ENCODE measurements at places on chromosomes 4 and X.

GRCh38 chr4:3042226-3042625 is 32.1 kb downstream of the HTT-AS start:
- DNase-seq: no peak

DNA sequence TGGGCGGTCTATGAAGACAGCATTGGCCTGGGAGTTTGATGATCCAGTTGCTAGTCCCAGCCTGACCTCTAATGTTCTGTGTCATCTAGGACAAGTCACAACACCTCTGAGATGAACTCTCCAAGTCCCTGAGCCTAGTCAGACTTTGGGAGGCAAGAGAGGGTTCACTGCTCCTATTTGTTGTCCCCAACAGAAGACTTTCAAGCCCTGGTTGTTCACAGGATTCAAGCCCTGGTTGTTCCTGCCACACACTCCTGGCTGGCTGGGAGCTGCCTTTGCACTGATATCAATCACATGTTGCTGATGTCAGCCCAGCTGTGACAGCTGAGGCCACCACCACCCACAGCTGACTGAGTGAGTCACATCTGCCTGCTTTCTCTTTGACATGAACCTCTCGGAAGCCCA is 253.2 kb upstream of the RASGEF1B start:
- peak; percentile 78 for DNase-seq

- DNase-seq: no peak
Observed at GRCh38 chr4:16168144-16168543, 58.1 kb downstream of the TAPT1 start.

GRCh38 chrX:17588303-17588702 is 149.0 kb upstream of the SCML1 start:
- no peak for DNase-seq

- DNase-seq: no peak
Observed at GRCh38 chr4:173807347-173807746, 277.3 kb upstream of the HAND2 start.

GRCh38 chrX:108442901-108443464 is 3.3 kb downstream of the COL4A5 start:
- DNase-seq: no peak

GRCh38 chr4:7910952-7911578 is 28.6 kb downstream of the AFAP1 start:
- DNase-seq: no peak

- DNase-seq: no peak
Observed at GRCh38 chrX:22134681-22135080, 102.6 kb downstream of the PHEX start.

GRCh38 chr4:42906891-42907759 is 14.6 kb downstream of the GRXCR1 start:
- no peak for DNase-seq

Measured in activated CD4-positive, alpha-beta T cell treated with anti-CD3 and anti-CD28 coated beads, Interleukin-2, amount 50 U/mL, for 16 hours (primary cell).